Germinal center (tissue), 1 donor: ENCODE measurements at places on chromosomes 6 and 20.

DNA sequence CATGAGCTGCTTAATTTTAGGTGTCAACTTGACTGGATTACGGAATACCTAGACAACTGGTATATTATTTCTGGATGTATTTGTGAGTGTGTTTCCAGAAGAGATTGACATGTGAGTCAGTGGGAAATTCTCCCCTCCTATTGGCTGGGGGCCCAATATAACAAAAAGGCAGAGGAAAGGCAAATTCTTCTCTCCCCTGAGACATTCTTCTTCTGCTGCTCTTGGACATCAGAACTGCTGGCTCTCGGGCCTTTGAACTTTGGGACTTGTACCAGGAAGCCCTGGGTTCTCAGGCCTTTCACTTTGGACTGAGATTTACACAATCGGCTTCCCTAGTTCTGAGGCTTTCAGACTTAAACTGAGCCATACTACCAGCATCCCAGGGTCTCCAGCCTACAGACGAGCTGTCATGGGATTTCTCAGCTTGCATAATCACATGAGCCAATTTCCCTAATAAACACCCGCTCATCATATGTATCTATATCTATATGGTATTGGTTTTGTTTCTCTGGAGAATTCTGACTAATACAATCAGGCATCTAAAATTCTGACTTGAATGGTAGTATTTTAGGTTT lies 7.6 kb upstream of the BTN3A3 start:
- DNase-seq = no peak

DNA sequence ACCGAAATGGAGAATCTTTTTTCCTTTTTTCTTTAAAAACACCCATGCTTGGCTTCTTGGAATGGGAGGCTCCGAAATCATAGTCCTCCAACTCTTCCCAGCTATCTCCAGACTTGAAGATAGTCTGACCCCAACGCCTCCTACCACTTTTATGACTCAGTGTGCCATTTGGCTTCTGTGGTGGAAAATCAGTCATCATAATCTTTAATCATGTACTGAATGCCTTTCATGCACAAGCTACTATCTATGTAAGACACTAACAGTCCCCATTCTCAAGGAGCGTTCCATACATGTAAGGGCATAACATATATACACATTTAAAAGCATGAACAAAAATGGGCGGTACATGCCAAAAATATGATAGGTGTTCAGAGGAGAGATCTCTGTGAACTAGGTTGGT lies 44.1 kb downstream of the TMEM14B start:
- no peak for DNase-seq

DNA sequence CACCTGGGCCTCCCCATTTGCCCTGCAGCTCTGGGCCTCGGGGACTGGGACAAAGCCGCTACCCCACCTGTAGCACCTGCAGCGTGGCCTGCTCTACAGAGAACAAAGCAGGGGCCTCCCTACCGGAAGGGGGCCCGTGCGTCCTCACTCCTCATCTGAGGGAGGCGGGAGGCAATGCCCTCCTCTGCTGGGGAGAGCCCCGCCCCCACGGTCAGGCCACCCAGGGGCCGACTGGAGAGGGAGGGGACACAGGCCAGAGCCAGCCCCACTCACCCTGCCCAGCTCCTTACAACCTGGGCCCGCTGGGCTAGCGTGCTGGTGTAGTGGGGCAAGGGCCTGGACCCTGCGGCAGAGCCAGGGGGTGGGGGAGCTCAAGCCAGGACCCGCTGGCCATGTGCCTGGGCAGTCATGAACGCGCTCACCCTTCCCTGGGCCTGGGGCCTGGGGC lies 8.0 kb downstream of the LAMA5 start:
- no peak for DNase-seq

- DNase-seq = no peak
These were observed 10.7 kb downstream of the SDC4 start for GRCh38 chr20:45337367-45338120.

DNA sequence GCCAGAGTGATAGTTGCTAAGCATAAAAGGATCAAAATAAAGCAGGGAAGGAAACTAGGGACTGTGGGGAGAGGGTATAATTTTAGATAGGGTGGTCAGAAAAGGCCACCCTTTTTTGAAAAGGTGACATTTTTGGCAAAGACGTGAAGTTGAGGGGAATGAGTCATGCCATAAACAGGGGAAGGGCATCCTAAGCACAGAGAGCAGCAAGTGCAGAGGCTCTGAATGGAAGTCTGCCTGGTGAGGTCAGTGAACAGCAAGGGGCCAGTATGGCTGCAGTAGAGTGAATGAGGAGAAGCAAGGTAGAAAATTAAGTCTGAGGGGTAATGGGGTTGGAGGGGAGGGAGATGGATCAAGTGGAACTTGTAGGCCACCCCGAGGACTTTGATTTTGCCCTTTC lies 2.4 kb downstream of the KLC4 start:
- no peak for DNase-seq

GRCh38 chr6:170208182-170208601 lies 82.7 kb downstream of the DLL1 start:
- DNase-seq = no peak

DNA sequence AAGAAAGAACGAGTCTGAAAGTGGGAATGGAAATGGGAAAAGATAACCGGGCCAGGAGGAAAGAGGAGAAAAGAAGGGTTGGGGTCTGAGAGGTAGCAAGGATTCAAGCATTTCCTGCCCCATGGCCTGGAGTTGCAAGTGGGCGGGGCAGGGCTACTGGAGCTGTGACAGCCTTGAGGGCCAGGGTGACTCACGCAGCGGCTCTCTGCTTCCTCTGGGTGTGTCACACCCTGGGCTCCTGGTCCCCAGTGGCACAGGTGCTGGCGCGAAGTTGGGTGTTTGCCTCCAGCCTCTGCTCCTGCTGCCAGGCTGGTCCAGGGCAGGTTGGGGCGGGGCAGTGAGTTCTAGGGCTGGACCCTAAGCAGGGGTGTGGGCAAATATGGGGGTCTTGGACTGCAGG lies 3.3 kb upstream of the ULBP3 start:
- no peak for DNase-seq
